ENCODE measurements at places on chromosomes 4 and X.

DNA sequence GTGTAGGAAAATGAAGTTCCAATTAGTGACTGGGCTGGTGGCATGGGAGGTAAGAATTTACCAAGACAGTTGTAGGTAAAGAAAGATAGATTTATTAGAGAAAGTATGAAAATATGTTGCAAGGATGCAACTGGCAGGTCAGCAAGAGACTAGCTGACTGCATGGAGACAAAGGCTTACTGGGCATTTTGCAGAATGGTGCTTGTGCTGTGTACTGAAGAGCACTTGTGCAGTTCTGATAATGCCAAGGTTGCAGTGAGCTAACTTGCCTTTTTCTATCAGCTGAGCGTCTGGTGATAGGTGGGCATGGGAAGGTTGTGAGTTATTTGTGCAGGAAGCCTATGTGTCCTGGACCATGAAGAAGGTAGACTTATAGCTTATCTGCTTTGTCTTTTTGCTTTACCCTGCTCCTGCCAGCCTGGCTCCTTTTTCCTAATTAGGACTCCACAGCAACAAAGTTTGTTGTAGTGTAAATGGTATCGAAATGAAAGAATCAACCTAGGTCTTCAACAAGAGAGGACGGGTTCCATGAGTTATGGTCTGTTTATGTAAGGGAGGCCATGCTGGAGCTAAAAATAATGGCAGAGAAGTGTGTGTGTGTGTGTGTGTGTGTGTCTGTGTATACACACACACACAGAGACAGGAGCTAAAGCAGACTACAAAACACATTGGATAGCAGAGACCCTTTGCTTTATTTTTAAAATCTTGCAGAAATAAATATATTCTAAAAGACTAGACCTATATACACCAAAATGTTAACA is 15.0 kb downstream of the BST1 start:
- DNase-seq = no peak

DNA sequence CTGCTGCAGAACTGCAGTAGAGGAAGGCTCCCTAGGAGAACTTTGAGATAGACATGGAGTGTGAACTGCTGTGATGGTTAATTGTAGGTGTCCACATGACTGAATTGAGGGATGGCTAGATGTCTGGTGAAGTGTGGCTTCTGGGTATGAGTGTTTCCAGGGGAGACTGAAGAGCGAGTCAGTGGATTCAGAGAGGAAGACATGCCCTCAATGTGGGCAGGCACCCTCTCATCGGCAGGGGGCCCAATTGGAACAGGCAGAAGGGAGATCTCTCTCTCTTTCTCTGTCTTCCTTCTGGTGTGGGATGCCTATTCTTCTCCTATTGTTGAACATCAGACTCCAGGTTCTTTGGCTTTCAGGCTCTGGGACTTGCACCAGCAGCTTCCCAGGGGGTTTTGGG is 304.7 kb upstream of the GATB start:
- no peak for DNase-seq

DNA sequence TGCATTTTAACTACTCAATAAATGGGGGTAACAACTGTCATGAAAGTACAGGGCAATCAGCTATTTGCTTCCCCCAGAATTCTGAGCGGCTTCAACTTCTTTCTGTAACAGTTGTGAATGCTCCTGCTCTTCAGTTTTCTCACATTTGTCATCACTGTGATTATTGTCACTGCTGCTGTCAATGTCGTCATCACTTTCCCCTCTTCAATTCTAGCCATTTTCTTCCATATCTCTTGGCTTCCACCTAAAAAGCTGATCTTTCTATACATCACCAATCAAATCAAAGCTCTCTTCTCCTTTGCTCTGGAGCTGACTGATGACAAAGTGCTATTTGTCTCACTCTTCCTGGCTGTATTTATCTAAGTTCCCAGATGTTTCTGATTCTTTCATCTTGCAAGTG is 125.6 kb downstream of the COMMD8 start:
- DNase-seq = no peak

- no peak for DNase-seq
These were observed 218.7 kb downstream of the BMPR1B start for GRCh38 chr4:94976371-94977011.

DNA sequence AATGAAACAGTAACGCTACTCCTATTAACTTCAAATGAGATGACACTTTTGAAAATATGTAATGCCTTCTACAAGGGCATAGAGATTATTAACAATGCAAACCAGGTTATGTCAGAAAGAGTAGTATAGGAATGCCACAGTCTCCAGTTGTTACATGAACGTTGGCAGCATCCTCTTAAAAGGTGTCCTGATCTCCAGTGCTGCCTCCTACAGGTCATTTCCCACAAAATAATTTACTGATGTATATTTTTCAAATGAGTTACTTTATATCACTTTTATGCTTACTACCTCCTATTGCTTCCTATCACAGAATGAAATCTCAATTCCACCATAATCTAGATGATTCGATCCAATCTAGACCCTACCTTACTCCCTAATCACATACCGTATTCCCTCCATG is 195.2 kb upstream of the EPHA5 start:
- no peak for DNase-seq

DNA sequence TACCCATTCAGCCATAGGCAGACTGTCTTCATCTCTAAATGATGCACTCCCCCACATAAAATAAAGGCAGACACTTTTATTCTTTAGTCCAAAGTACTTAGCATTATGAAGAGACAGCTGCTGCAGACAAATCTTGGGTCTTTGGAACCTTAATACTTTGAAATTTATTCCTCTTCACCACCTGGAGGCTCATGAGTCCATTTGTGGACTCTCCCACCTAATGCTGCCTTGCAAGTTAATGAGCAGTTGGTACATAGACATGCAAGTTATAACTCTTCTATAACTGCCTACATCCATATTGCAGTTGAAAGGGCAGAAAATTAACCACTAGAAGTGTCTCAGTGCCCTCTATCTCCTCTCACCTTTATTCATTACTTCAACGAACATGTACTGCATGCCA is 118.6 kb upstream of the CPEB2 start:
- no peak for DNase-seq

DNA sequence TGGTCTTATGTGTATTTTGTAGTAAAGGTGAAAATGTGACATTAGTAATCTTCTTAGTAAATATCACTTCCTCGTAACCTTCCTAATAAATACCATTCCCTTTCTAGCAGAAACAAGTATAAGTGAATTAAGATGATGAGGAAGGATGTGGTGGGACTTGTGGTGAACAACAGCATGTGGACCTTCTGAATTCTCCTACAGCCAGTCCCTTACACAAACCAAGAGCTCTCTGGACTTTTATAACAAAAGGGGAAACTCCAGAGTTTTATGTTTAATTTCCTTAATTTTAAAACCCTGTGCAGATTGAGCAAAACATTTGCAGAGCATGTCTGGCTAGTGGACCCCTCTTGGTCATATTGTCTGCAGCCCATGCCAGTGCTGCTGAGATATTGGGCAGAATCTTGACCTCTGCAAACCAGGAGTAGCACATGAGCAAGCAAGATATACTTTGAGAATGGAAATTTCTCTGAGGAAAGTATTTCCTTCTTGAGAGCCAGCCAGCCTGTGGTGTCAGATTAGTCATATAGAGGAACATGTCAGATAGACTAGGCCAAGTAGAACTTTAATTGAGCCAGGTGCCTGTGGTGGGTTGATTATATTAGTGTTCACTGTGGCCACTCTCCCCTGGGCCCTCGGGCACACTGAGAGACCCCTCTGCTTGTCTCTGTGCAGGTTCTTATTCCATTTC is 328.2 kb downstream of the DKK2 start:
- no peak for DNase-seq

GRCh38 chr4:162461952-162462351 is 298.2 kb upstream of the FSTL5 start:
- no peak for DNase-seq

GRCh38 chr4:83112231-83112630 is 2.3 kb downstream of the PLAC8 start:
- DNase-seq = no peak

DNA sequence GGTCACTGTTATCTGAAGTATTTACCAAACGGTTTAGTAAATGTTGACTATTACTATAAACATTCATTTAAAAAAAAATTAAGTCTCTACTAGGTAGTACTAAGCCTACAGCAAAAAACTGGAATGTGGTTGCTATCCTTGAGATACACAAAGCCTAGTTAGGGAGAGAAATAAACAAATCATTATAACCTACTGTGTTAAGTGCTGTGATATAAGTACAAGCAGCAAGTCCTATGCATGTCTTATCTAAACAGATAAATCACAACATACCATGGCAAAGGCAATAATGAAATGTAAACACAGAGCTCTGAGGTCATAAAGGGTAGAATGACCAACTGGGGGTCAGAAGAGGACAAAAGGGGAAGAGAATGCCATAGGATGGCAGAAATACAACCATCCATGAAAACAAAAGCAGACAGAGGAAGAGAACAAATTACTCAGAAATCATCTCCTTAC is 92.2 kb downstream of the RNF150 start:
- DNase-seq = no peak

DNA sequence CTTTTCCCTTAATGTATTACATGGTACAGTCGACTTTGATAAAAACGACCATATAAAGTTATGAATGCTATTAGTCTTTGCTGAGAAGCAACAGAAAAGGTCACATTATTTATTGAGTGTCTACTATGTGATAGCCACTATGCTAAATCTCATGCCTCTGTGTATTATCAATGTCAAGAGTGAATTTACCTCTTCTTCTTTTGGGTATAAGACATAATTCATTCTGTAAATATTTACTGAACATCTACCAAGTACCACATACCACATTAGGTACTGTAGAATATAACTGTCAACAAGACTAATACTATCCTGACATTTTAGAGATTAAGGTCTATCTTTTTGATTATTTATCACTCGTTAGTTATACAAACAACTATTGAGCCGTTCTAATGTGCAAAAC is 268.7 kb upstream of the FTHL17 start:
- no peak for DNase-seq

GRCh38 chr4:181971973-181972372 is 271.2 kb upstream of the TENM3 start:
- no peak for DNase-seq

- DNase-seq = no peak
These were observed 19.2 kb downstream of the PNMA6E start for GRCh38 chrX:153381684-153382532.

GRCh38 chrX:31714797-31715196 is 643.0 kb upstream of the FTHL17 start:
- no peak for DNase-seq

DNA sequence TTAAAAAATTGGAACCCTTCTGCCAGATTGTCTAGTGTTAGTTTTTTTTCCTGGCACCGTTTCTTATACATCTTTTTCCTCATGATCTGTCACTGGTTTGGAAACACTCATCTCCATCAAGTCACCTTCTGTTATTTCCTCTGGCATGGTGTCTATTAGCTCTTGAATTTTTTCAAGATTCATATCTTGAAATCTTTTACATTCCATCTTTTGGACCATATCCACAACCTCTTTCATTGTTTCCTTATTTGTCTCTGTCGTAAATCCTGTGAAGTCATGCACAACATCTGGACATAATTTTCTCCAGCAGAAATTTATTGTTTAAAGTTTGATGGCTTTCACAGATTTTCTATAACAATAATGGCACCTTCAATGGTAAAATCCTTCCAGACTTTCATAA is 10.2 kb upstream of the TMEM185A start:
- DNase-seq = no peak

Data from gastrocnemius medialis (tissue), 4 donors.